WTC11 (cell line): ENCODE measurements at places on chromosomes 12 and 14. TPM values are rescaled to one million over a fixed set of nuclear protein-coding genes. Genes with fewer than 3 reads are reported as not detected.

DNA sequence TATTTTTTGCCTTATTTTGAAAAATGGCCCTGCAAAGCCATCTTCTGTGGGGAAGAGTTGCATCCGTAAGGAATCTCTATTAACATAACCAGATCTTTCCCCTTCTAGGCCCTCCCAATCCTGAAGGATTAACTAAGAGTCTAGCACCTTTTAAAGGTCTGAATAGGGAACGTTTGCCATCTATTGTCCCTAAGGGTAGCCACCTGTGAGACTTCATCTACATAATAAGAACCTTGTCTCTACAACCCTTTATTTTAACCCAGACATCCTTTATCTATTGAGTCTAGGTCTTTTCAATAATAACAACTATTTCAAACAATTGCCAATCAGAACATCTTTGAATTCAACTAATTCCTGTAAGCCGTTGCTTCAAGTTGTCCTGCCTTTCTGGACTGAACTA lies 4.4 kb downstream of the EDDM3B start:
- no peak for DNase-seq

Gene BMAL2
- total RNA-seq, result 11.1 to 16.2 TPM (median 13.6 TPM) in 3 replicates

- no peak for DNase-seq
Observed at GRCh38 chr14:75025082-75025481, 22.4 kb downstream of the EIF2B2 start.

- no peak for DNase-seq
Observed at GRCh38 chr14:56274556-56274955, 156.3 kb downstream of the PELI2 start.

- DNase-seq, result no peak
Observed at GRCh38 chr12:124049451-124050094, 76.6 kb downstream of the ZNF664 start.

Gene FGF23
- total RNA-seq, result 0.24 to 0.82 TPM (median 0.60 TPM) in 3 replicates

DNA sequence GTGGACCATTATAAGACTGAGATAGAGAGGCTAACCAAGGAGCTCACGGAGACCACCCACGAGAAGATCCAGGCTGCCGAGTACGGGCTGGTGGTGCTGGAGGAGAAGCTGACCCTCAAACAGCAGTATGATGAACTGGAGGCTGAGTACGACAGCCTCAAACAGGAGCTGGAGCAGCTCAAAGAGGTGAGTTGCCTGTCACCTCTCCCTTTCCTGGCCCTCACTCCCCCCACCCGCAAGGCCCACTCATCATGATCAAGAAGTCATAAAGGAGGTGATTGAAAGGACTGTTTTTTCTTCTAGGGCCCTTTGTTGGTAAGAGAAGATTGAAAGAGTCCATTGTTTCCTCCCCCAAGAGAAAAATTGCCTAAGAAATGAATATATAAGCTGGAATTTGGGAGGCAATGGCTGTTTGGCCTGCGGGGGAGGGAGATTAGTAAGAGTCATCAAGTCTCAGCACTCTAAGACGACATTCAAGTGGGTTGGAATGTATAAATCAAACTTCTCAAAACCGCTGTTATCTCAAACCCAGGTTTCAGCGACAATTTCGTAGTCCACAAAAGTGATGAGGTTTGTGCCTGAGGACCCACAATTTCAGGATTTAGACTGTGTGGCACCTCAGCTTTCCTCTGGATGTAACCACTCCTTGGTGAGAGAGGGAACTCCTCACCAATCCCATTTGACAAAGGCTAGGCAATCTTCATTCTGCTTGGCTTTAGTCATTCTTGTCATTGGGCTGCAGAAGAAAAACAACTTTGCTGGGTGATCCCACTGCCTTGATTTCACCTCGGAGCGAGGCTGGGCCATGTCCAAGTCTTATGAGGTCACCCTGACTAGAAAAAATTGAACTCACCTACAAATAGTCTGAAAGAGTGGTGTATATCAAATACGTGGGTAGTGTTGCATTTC lies 966 bp downstream of the BICD1 start:
- no peak for DNase-seq

Gene TTC6
- total RNA-seq, result 0.09 to 0.11 TPM in 2 of 3 replicates, not detected in the other

DNA sequence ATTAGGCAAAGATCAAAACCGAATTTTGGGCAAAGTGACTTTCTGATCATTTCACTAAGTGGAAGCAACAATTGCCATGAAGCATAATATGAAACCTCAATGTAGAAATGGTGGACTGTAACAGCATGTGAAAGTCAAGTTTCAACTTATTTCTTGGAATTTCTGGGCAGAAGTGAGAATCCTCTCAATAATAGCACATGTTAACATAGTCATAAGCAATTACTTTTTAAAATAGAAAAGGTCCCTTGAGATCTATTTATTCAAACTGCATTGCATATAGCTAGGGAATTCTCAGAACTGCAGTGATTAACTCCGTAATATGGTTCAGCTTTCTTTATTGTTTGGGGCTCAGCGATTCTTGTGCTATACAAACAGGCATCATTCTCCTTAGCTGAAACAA lies 136.7 kb upstream of the ATP2B1 start:
- DNase-seq, result no peak

DNA sequence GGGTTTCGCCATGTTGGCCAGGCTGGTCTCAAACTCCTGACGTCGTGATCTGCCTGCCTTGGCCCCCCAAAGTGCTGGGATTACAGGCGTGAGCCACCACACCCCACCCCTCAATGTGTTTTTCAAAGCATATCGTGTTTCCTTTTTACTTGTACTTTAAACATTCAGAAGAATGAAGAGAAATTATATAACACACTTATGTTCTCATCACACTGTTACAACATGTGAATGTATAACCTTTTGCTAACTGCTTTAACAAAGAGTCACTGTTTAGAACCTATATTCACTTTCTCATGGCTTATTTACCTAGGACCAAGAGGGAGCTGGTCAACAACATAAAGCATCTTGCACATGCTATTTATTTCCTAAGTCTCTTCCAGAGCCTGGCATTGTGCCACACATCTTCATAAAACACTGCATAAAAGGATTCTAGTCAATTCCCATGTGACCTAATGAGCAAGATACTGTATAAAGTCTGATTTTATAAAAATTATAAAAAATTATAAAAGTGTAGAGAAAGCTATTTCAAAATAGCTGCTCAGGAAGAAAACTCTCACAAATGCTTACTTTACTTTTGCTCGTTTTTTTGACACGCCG lies 16.0 kb upstream of the ACTR6 start:
- no peak for DNase-seq

DNA sequence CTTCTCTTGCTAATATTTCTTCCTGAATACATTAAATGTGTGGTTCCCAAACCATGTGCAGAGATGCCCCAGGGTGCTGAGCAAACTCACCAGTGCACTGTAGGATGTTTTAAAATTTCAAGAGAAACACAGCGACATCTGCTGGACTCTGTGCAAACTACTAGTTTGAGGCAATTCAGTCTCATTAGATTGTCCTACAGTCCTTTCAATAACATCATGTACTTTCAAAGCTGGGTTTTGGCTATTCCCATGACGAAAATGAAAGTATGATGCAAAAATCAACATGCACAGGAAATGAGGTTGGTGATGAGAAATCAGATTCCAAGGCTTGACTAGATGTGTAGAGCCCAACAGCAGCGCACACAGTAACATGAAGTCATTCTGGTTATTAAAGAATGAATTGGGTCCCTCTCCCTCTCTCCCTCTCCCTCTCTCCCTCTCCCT lies 66.3 kb downstream of the CLIP1 start:
- DNase-seq, result peak; percentile 35

Gene LRIG3
- 7.8 to 13.0 TPM (median 8.5 TPM) in 3 replicates for total RNA-seq

Gene NPAS3
- total RNA-seq, result 1.8 to 3.2 TPM (median 1.8 TPM) in 3 replicates

DNA sequence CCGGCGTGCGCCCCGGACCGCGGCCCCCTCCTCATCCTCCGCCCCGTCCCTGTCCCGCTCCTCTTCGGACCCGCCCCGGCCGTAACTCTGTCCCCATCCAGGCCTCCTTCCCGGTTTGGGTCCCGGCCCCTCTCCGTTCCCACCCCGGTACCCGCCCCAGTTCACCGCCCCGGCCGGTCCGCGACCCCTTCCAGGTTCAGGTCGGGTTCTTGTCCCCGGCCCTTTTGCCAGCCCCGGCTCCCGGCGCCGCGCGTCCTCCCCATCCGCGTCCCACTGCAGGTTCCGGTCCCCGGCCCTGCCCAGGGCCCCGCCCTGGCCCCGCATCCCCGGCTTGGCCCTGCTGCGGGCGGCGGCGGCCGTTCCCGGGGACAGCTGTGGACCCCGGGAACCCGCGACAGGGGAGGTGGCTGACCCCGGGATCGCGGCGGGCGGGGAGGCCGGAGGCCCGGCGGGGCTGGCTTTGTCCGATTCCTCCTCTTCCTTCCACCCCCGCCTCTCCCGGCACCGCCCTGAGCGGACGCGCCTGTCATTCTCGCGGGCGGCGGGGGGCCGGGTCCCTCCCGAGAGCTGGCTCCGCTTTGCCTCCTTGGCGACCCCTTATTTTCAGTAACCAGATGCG lies 601 bp downstream of the KLC1 start:
- DNase-seq, result peak; percentile 68

GRCh38 chr12:123148223-123148622 lies 2.7 kb downstream of the PITPNM2 start:
- DNase-seq, result no peak

DNA sequence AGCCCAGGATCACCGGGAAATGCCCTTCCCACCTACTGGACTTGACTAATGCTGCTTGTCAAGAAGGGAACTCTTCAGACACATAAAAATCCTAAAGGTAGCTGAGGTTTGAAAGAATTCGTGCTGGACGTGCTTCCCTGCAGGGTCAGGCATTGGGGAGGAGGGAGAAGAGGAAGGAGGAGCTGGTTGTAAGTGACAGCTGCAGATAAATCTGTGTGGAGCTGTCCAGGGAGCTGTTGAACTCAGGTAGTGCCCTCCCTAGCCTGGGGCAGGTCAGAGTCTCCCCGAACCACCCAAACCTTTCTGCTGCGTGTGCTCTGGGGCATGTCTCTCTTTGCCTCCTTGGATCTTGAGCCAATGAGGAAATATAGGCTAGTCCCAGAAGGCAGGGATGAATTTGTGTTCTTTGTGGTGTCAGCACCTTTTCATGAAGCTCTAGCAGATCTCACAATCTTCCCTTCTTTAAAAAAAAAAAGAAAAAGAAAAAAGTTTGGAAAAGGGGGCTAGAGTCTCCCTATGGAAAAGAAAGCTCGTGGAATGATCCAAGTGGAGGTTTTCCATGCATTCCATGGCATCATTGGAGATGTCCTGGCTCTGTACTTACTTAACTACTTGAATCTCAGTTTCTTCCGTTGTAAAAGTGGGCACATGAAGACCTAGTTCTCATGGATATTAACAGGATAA lies 23.6 kb upstream of the FOS start:
- no peak for DNase-seq

Gene RD3L
- not detected in 3 replicates for total RNA-seq
